HCT116 (cell line): ENCODE measurements at places on chromosomes 7 and 10. TPM values are rescaled to one million over a fixed set of nuclear protein-coding genes. Genes with fewer than 3 reads are reported as not detected.

GRCh38 chr10:32054094-32054493 is 2.1 kb downstream of the KIF5B start:
- no peak for DNase-seq

DNA sequence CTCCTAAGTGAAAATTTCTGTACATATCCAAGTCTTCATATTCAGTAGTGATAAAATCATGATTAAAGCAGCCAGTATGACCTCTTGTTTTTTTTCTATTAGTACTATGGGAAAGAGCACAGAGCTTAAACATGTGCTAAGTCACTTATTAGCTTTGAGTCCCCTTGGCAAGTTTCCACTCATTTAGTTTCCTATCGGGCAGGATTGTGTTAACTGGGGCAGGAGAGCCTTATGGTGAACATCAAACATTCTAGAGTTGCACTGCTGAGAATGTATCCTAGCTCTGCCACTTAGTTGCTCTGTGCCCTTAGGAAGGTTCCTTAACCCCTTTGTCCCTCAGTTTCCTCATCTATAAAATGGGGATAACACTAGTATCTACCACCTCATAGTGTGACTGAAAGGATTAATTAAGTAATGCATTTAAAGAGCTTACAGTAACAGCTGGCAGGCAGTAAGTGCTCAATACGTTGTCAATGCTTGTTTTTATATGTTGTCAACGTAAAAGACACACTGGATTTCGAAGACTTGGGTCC is 117.6 kb downstream of the DOCK4 start:
- DNase-seq: no peak

DNA sequence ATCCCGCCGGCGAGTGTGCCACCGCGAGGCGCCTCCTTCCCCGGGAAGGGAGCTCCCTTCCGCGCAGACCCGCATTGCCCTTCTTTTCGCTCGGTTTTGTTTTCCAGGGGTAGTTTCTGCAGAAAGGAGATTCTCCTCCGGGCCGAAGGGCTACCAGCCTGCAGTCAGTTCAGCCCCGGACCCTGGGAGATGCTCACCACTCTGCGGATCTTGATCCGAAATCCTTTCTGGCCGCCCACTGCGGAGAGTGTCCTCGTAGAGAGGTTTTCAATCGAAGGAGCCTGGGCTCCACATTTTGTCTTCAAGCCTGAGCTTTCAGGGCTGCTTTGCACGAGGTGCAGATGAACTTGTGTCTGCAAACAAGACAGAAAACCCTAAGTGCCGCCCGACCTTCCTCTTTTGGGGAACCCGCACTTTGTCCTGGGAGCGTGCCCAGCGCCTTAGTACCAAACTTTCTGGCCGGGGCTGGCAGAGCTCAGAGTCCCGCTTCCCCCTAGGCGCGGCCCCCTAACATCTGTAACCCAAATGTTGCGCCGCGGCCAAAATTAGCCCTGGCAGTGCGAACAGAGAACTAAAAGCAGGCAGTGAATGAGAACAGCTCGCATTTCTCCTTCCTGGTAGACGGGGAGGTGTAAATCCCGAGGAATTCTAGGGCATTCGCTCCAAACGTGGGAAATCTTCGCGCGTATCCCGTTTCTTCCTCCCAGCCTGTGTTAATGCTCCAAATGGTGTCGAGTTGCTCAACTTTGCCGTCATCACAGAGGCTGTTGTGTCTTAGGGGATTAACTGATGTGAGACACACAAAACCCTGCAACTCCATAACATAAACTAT is 6.7 kb upstream of the EN2 start:
- DNase-seq: no peak

DNA sequence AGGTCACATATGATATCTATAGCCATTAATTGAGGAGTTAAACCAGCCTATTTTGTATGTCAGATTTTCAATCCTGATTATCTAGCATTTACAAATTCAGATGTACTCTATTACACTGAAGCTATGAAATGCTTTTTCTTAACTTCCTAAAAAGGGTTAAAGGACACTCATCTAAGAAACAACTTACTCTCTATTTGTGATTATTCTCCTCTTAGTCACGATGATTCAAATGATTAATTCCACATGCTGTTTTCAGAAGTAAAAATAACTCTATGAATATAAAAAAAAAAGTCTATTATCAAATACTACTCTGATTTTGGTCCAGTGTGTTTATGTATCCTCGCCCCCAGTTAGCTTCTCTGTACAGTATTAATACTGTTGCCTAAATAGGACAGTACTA is 1199.9 kb downstream of the GATA3 start:
- no peak for DNase-seq

DNA sequence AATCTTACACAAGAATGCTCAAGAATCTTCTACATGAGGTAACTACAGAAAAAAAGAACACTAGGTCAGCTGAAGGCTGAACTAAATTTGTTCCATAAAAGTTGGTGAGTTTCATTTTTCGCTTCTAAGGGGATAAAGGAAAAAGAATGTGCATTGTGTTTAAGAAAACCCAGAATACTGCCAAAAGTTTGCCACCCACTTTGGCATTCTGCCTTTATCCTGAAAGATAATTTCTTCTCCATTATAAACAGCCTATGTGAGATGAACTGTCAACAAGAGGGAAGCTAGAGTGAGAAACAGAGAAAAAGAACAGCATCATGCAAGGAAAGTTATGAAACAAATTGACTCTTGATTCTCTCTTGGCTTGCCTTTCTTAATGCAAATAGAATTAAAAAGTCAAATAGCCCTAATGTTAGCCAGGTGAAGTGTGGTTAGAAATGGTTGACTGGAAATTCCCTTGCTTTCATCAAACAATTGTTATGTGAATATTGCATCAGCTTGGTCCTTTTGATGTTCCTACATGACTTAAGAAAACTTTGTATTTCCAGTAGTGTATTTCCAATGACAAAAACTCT is 25.8 kb downstream of the STEAP1 start:
- DNase-seq: peak; percentile 66

GRCh38 chr10:11302181-11302580 is 284.5 kb downstream of the CELF2 start:
- no peak for DNase-seq

GRCh38 chr10:8301831-8302230 is 247.3 kb downstream of the GATA3 start:
- DNase-seq: no peak

- no peak for DNase-seq
Observed at GRCh38 chr7:26683277-26683676, 181.1 kb downstream of the SKAP2 start.

DNA sequence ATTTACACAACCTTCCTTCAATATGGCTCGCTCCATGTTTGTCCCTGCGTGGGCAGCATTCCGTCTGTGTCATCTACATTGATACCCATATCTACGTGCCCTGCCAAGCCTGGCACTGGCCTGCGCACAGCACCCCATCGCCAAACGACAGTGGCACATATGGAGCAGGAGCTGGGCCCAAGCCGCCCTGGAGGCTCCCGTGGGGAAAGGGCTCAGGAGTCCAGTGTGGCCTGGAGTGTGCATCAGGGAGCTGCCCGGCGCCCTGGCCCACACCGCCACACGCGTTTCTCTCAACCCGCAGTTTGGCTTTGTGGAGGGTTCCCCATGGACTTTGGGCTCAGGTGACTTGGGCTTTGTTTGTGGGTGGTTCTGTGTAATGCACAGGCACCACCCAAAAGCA is 273.2 kb downstream of the PTPRN2 start:
- no peak for DNase-seq

DNA sequence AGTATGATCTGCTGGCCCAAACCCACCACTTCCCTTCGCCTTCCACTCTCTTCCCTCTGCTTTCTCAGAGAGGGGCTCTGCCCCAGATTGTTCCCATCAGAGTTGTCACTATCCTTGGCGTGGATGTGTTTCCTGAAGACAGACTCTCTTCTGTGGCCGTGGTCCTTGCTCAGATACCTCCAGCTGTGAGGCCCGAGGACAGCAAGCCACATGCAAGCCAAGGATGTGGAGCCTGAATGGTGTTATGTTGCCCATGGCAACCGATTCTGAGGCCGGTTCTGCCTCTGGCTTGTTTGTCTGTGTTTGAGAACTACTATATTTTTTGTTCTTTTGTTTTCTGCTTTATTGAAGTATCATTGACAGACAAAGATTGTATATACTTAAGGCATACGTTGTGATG is 247.4 kb upstream of the PODXL start:
- DNase-seq: no peak

DNA sequence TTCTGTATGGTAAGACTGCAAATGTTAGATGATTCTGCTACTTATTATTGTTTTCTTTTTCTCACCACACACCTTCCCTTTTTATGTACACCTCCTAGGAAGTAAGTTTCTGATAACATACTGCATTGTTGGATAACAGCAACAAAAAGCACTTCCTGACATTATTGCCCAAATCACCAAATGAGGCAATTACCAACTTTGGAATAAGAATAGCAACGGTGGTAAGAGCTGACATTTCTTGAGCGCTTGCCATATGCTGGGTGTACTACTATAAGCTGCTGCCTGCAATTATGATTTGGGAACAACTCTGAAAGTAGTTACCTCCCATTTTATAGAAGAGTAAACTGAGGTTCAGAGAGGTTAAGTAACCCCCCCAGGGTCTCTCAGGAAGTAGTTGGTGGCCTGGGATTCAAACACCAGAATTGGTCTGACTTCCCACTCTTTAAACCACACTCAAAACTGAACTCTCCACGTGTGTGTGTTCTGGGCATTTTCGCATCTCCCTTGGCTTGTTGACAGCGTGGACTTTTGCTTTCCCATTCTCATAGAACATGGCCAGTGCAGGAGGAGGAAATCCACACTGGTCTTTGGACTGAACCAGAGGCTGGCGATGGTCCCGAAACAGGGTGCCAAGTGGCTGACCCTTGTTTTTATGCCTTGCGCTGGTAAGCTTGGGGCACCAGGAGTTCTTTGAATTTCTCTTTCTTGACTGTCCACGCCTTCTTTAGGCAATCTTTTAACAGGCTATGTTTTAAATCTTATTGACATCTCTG is 71.4 kb downstream of the TCF7L2 start:
- no peak for DNase-seq

OR6V1 gene
- not detected for total RNA-seq

ZNF727 gene
- not detected for total RNA-seq

CFAP69 gene
- 4.1 TPM for total RNA-seq

FAM25A gene
- total RNA-seq: 2.7 TPM

TSPAN33 gene
- total RNA-seq: 22.2 TPM
